Activated CD4-positive, alpha-beta T cell treated with anti-CD3 and anti-CD28 coated beads for 1 hour (primary cell): ENCODE measurements at places on chromosomes 2 and 18.

- no peak for DNase-seq
Observed at GRCh38 chr18:48153613-48154481, 223.4 kb upstream of the SMAD2 start.

DNA sequence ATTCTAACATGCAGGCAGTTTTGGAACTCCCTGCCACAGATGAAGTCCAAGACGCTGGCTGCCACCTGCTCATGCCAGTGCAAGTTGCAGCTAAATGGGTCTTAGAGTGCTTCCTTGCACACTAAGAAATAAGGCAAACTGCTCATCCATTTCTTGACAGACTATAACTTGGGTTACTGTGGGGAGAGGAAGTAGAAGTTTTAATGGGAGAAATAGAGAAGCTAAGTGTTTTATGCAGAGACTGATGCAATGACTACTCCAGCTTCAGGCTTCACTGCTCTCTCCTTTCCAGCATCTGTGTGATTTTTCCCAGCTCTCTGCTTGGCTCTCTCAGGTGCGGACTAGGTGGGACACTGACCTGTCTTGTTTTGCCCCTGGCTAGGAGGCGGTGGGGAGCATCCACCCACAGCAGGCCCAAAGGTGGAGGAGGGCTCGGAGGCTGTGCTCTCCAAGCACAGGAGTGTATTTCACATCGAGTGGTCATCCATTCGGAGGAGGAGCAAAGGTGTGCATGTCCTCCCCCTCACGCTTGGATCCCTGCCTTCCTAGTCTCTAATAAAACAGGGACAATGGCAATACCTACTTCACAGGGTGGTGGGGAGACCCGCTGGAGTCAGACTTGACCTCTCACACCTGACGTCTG lies 48.2 kb downstream of the SLC14A2 start:
- DNase-seq = no peak

DNA sequence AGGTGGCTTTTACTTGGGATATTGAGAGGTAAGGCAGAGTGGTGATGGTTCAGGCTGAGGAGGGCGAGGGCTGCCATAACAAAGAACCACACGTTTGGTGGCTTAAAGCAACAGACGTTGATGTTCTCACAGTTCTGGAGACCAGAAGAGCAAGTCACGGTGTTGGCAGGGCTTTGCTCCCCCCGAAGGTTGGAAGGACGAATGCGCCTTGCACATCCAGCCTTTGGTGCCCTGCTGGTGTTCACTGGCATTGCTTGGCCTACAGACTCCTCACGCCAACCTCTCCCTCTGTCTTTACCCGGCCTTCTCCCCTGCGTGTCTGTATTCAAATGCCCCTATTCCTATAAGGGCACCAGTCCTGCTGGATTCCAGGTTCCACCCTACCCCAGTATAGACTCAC lies 125.4 kb downstream of the TPO start:
- no peak for DNase-seq

DNA sequence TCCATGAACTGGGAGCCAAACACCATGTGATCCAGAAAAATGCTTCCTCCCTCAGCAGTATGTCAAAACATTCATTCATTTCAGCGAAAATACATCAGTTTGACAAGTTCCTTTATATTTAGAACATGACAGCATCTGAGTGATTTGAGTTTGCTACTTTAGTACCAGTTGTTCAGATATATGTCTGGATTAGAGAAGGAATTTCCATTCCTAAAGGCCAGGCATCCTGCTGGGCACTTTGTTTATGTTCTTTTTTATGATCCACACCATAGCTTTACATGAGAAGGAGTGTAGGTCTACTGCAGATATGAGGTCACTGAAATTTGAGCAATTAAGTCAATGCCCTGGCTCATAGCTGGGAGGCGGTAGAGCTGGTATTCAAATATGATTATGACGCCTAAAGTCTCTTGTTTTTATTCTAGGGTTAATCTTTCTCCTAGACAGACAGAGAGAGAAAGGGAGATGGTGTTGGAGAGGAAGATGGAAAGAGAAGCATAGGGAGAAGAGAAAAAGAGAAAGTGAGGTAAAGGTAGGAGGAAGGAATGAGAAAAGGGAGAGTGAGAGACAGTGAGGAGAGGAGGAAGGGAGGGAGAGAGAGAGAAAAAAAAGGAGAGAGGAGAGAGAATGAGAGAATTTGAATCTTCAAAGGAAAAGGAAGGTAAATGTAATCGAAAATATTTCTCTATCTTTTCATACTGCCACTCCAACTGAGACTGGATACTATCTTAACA lies 839.5 kb upstream of the FANCL start:
- DNase-seq = no peak

DNA sequence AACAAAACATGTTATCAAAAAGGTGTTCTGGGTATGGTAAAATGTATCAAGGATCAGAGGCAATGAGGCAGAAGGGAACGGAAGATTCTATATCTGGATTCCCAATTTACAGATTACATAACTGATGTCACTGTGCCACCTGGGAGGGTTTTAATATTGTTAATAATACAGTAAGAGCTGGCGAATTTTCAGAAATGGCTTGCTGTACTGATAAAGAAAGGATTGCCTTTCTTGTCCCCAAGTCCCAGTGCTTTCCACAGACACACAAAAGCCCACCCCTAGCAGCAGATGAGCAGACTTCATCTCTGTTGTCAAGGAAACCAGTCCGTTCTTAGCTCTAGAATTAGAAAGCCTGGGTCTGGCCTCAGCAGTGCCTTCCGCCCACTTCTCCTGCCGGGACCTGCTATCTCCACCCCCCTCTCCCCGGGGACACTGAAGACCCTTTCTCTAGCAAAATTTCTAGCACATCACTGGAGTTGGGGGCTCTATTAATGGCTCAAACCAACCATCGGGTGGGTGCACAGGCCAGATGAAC lies 34.3 kb downstream of the ADD2 start:
- DNase-seq = no peak

GRCh38 chr18:55634545-55634944 lies 46.6 kb upstream of the TCF4 start:
- no peak for DNase-seq

GRCh38 chr2:227562581-227562980 lies 36.1 kb upstream of the SCYGR2 start:
- no peak for DNase-seq

DNA sequence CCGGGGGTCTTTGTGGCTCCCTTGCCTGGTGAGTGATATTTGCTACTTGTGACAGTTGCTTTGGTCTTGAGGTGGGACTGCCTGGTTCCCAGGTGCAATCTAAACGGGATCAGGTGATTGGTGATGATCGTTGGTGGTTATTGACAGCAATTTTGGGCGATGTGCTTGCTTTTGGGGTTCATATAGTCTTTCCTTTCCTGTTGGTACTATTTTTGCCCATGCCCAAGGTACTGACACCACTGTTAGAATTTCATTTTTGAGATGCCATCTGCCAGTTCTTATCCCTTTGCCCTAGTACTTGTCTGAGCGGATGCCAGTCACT lies 573 bp downstream of the WDR7 start:
- no peak for DNase-seq

DNA sequence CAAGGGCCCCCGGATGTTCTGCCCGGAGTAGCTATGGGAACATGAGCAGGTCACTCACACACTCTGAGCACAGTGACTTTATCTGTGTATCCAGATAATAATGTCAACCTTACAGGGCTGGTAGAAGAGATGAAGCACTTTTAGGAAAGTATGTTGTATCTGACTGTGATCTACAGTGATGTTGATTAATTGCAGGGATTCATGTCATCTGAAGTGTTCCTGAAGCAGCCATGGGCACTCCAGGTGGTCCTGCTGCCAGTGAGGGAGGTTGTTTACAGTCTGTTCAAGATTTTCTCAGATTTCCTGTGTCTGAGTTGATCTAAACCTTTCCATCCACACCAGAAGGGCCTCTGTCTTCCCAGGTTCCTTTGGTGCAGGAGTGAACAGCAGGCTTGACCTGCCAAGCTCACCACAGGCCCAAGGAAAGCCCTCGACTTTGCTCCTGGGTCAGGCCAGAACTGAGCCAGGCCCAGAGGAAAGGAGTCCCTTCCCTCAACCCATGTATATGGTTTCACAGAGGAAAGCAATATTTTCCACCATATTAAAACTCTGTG lies 28.0 kb downstream of the KIAA2012 start:
- DNase-seq = no peak

GRCh38 chr2:237445611-237446337 lies 31.8 kb upstream of the COL6A3 start:
- DNase-seq = no peak

GRCh38 chr2:158990397-158991214 lies 22.2 kb downstream of the TANC1 start:
- no peak for DNase-seq
